ENCODE measurements at places on chromosomes 3 and 15.
A peak's percentile ranks its signal among the peaks of the same experiment; 100 is the strongest.

DNA sequence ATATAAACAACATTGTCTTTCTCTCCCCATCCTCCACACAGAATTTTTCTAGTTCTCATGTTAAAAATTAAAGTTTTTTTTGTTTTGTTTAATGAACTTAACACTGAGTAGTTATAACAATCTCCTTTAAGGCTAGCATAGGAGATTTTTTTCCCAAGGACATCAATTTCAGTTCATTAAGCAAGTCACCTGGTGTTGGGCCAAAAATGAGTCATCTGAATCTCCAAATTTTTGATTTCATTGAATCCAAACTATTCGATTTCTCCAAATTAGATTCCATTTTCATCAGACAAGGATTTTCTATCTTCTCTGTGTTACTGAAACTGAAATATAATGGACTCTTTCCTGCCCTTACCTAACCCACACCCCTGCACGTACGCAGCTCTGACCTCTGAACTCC is 631.4 kb upstream of the MDFIC2 start:
- no peak for DNase-seq

GRCh38 chr3:38167591-38167990 is 2.3 kb downstream of the OXSR1 start:
- DNase-seq = no peak

GRCh38 chr3:47098910-47099309 is 65.0 kb downstream of the SETD2 start:
- no peak for DNase-seq

- no peak for DNase-seq
These were observed 96.4 kb upstream of the NANOGP8 start for GRCh38 chr15:35181538-35181937.

DNA sequence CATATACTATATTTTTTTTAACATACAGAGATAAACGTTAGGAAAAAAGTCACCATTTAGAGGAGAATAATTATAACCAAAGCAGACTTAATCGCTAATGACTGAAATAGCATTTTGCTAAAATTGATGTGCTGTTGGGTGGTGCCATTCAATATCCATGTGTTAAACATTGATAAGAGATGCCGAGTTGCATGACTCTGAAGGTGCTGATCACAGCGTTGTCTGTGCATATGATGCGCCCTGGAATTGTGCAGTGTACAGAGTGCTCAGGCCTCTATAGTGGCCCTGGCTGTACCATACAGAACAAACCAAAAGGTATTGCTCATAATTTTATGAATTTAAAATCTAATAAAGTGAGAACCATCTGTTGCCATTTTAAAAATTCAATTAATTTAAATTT is 168.3 kb downstream of the MEIS2 start:
- DNase-seq = no peak

GRCh38 chr15:43977072-43977884 is 150.5 kb downstream of the WDR76 start:
- DNase-seq = no peak

DNA sequence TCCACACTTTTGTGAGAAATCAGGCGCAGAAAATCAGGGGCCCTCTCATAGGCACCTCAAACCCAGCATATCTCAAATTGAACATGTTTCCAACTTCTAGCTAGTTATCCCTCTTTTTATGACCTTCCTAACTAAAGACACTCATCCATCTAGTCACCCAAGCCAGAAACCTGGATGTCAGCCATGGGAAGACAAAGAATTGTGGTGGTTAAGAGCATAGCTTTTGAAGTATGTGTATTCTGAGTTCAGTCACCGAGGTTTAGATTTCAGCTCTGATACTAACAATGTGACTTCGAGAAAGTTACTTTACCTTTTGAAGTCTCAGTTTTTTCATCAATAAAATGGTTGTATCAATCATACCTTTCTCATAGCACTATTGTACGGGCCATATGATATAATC is 495.5 kb downstream of the NLGN1 start:
- DNase-seq = peak; percentile 24

- DNase-seq = no peak
These were observed 38.0 kb upstream of the CMTM8 start for GRCh38 chr3:32200490-32200889.

DNA sequence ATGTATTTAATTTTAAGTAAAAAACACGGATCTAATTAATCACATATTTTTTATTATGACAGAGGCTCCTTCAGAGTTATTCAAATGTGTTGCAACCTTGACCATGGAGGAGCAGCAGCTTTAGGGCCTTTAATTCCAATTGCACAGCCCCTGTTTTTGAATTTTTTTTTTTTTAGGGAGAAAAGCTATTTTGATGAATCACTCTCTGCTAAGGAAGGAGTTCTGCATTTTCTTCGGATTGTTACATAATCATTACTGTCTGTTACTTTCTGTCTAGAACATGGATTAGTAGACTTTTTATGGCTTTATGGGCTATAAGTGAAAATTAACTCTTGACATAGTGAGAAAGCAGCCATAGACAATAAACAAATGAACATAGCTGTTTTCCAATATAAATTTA is 90.8 kb downstream of the MCTP2 start:
- DNase-seq = no peak

GRCh38 chr3:181133832-181134231 is 144.3 kb upstream of the DNAJC19 start:
- DNase-seq = no peak

GRCh38 chr3:185912512-185912911 is 25.3 kb downstream of the TRA2B start:
- DNase-seq = no peak

DNA sequence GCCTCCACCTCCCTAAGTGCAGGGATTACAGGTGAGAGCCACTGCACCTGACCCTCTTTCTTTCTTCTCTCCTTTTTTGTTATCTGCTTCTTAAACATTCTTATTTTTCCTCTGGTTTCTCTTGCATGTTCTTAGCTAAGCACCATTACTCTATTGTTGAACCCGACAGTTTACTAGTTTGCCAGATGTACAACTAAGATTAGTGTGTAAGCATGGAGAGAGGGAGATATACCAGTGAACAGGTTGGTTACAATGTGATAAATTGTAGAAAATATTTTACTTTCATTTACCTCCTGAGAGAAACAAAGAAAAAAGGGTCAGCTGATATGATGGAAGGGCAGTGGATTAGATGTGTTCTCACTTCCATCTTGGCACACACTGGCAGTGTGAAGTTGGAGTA is 4.9 kb downstream of the HAUS2 start:
- DNase-seq = no peak

DNA sequence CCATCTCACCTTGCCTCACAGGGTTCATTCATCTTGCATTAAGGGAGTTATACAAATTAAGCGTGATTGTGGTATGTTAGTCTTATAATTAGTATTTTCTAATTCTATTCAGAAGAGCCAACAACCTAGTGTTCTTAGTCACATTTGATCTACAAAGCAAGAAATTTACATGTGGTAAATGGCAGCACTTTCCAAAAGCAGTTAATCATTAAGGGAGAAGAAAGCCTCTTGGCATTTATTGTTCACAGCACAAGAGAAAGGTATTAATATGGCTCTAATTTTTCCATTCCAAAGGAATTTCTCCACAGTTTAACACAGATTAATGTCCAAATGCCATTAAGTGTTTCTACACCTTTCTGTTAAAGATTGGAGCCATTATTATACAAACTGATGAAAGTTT is 1077.1 kb downstream of the ZPLD1 start:
- no peak for DNase-seq

DNA sequence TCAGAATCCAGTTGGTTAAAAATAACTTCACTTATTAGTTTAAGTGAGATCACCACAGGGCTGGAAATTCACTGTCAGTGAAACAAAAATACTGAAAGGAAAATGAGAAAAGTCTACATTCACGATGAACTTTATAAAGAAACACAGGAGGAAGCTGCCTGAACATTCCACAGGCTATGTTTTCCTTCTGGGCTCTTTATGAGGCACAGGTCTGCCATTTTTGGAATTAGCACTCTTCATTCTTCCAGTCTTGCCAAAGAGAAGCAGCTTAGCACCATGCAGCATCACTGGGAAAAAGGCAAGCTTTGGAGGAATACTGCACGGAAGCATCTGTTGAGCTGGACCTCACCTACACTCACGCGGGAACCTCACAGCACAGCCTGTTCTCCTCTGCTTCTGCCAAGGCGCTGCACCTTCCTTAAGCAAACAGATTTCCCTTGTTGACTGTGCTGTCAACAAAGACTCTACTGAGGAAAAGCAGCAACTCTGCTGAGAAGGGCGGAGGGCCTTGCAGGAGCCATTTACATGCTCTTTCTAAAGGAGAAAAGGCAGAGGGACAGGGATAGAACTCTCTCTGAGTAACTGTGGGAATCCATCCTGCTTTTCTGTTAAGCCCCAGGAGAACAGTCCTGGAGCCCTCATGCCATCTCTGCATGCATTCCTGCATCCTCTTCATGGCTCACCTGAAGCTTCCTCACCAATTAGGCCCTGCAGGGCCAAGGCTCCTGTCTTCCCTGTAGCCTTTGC is 15.7 kb downstream of the SUSD5 start:
- DNase-seq = no peak

GRCh38 chr3:138461246-138461645 is 26.8 kb downstream of the ESYT3 start:
- DNase-seq = peak; percentile 77

- DNase-seq = no peak
These were observed at the start of gene ISLR2 for GRCh38 chr15:74130155-74130848. Gene ISLR2 (plus strand): TSS chr15:74130586. CDS start chr15:74132755, 2,169 bp downstream.

GRCh38 chr3:18217507-18218174 is 207.5 kb downstream of the SATB1 start:
- no peak for DNase-seq

DNA sequence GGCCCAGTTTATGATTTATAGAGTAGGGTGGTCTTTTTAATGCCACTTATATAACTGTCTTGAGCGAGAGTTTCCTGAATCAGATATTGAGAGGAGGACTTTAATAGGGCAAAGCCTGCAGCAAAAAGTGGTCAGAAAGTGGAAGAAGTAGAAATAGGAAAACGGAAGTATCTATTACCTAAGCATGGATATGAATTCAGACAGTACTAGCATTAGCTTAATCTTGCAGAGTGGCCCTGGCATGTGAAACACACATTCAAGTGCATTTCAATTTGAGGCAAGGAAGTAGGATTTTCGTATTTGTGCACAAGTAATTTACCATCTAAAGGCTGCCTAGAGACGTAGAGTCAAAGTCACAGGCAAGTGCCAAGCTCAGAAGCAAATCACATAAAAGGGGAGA is 622.3 kb downstream of the DIPK2A start:
- DNase-seq = no peak

GRCh38 chr3:156674911-156675829 is 780 bp downstream of the TIPARP start:
- peak; percentile 57 for DNase-seq

GRCh38 chr3:14821151-14821550 is 2.4 kb downstream of the FGD5 start:
- DNase-seq = no peak

- DNase-seq = no peak
These were observed 23.2 kb downstream of the CTNNB1 start for GRCh38 chr3:41222501-41222900.

DNA sequence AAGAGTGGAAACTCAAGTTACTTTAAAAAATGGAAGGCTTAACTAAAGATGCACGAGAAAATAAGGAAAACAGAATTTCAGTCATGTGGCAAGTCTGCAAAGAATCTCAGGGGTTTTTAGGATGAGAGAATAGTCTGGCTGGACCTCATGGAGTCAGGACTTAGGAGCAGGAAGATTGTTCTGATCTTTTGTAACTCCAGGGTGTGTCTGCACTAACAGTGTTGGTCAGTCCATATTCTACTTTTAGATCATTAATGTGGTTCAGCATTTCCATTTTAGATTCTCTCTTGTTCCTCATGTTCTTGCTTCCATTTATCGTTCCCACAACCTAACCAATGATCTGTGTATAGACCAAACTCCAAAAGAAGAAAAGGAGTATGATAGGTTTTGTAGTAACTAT is 15.3 kb downstream of the TMEM108 start:
- no peak for DNase-seq

DNA sequence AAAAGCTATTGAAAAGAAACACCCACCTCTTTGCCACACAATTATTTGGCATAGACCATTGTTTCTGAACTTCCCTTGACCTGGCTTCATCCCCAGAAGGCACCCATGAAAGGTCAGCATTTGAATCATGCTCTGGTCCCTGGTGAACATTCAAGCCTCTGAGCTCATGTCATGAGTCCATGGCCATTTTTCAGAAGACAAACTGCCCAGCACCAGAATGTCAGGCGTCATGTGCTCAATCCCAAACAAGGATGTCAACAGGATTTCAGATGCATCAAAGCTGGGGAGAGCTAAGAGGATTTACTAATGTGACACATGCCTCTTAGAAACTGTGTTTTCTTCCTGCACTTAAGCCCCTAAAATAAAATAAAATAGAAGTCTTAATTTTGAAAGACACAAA is 41.3 kb downstream of the TMED3 start:
- no peak for DNase-seq

- no peak for DNase-seq
These were observed 4.7 kb upstream of the FAM240A start for GRCh38 chr3:46607603-46608028.

DNA sequence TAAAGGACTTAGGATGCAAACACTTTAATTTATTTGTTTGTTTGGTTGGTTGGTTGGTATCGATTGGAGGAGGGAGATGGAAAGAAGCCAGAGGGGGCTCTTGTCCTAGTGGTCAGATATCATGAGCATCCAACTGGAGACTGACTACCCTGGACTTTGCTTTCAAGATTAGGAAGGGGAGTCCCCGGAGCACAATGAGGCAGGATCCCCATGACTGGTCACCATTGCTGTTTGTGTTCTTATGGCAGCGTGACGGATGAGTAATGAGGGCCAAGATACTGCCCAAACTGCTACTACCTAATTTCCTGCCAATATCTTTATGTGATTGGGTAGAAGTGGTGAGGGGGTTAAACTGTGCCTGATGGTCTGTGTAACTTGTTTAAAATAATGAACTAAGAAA is 354.6 kb upstream of the ROPN1 start:
- DNase-seq = no peak

- no peak for DNase-seq
These were observed 435.3 kb upstream of the KCNMB2 start for GRCh38 chr3:178100908-178101307.

DNA sequence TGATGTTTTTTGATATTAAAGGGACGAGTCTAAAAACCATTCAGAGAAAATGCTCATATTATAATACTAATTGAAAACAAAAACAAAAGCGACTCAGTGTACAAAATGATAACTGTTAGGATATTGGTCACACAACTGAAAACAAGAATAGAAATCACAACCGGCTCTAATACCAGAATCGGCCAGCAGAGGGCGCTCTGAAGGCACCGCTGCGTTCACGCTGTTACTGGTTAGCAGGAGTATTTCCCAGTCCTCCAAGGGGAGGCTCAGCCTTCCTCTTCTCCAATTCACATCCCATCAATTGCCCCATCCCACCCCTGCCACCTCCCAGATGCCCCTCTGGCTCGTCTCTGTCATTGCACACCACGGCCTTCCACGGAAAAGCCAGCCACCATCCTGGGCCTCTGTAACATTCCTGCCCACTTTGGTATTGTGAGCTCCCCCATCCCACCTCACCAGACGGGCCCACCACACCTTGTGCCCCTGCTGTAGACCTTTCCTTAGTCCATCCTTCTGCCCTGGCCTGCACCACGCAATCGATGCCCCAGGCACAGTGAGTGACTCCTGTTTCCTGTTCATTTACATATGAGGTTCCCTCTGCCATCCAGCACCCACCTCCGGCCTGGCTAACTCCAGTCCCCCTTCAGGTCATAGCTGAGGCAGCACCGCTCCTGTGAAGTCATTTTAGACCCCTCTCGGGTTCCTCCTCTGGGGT is 8.5 kb downstream of the FAM107A start:
- DNase-seq = peak; percentile 44

GRCh38 chr3:11776346-11776745 is 70.3 kb downstream of the TAMM41 start:
- DNase-seq = no peak
